ENCODE measurements at places on chromosomes 7 and 10. TPM values are rescaled to one million over a fixed set of nuclear protein-coding genes. Genes with fewer than 3 reads are reported as not detected.

FAM20C gene
- total RNA-seq = 1.1 TPM

HOXA7 gene
- not detected for total RNA-seq

MICALL2 gene
- total RNA-seq = 2.3 TPM

TRUB1 gene
- 18.5 TPM for total RNA-seq

DLX5 gene
- not detected for total RNA-seq

SLC18A3 gene
- total RNA-seq = not detected

GALNT17 gene
- not detected for total RNA-seq

MALRD1 gene
- 0.36 TPM for total RNA-seq

PAX4 gene
- total RNA-seq = not detected

ST8SIA6 gene
- total RNA-seq = not detected

DHX32 gene
- 27.6 TPM for total RNA-seq

ETV1 gene
- 0.10 TPM for total RNA-seq

MEOX2 gene
- total RNA-seq = not detected

HERPUD2 gene
- 21.3 TPM for total RNA-seq

HMX3 gene
- total RNA-seq = 0.24 TPM

KLF14 gene
- total RNA-seq = not detected

ADAMTS14 gene
- 0.06 TPM for total RNA-seq

OR2A5 gene
- not detected for total RNA-seq
